ENCODE measurements at places on chromosomes 6 and 20. TPM values are rescaled to one million over a fixed set of nuclear protein-coding genes. Genes with fewer than 3 reads are reported as not detected.
A peak's percentile ranks its signal among the peaks of the same experiment; 100 is the strongest.

The VSX1 gene
- not detected for total RNA-seq

- no peak for ATAC-seq
Observed at GRCh38 chr6:84280639-84281038, 53.2 kb upstream of the CEP162 start.

GRCh38 chr6:65816991-65817390 lies 110.0 kb upstream of the EYS start:
- no peak for ATAC-seq

The SMIM13 gene
- 5.5 TPM for total RNA-seq

The NELFE gene
- total RNA-seq, result 57.7 TPM

GRCh38 chr20:36217226-36217625 lies 19.1 kb upstream of the AAR2 start:
- peak; percentile 21 for ATAC-seq

Data from esophagus mucosa (tissue), 1 donor.